Chondrocyte (in vitro differentiated cells): ENCODE measurements at places on chromosomes 16 and 17. TPM values are rescaled to one million over a fixed set of nuclear protein-coding genes. Genes with fewer than 3 reads are reported as not detected.
A peak's percentile ranks its signal among the peaks of the same experiment; 100 is the strongest.

KRT32 gene
- not detected in 3 replicates for total RNA-seq

LPCAT2 gene
- total RNA-seq: 15.2 to 18.7 TPM (median 17.4 TPM) in 3 replicates

RNF151 gene
- total RNA-seq: not detected in 3 replicates

DNA sequence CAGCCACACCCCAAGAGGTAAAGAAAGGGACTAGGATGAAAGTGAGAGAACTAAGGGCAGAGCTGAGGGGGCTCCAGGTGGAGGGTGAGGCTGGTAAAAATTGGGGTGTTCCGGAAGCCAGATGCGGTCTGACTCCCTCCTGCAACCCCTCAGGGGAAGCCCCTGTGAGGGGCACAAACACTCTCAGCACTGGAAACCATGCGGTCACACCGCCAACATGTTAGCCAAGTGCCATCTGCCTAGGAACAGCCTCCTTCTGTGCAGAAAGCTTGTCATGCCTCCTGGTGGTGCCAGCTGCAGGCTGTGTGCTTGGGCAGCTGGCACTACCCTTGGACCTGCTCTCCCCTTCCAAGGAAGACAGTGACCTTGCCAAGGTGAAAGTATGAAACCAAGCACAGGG is 83.5 kb upstream of the RPL38 start:
- H3K27ac ChIP-seq: no peak overlapping the region
- peaks cover 28% of the 10 kb centered on the region for H3K4me1 ChIP-seq
- peaks cover 18% of the 10 kb centered on the region for H3K27me3 ChIP-seq
- H3K4me3 ChIP-seq: no peak overlapping the region
- no peak for DNase-seq
- no peaks in the 10 kb centered on the region for H3K36me3 ChIP-seq

DNA sequence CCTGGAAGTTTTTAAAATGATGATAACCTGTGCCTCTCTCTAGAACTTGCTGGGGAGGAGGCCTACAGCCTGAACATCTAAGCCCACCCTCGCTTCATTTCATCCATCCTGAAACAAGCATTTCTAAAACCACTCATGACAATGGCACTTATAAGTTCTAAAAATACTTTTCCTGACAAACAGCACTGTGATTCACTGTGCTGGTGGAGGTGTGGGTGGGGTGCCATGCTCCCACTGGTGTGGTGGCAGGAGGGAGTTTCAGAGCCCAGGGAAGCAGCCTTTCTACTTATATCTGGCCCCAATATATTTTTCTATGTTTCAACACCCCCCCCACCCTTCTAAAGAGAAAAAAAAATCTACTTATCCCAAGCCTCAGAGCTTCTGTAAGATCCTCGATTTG is 52.6 kb downstream of the RAB11FIP4 start:
- peaks cover 6% of the 10 kb centered on the region for H3K27me3 ChIP-seq
- no peak overlapping the region for H3K27ac ChIP-seq
- H3K4me1 ChIP-seq: peaks cover 14% of the 10 kb centered on the region
- no peak for DNase-seq

DNA sequence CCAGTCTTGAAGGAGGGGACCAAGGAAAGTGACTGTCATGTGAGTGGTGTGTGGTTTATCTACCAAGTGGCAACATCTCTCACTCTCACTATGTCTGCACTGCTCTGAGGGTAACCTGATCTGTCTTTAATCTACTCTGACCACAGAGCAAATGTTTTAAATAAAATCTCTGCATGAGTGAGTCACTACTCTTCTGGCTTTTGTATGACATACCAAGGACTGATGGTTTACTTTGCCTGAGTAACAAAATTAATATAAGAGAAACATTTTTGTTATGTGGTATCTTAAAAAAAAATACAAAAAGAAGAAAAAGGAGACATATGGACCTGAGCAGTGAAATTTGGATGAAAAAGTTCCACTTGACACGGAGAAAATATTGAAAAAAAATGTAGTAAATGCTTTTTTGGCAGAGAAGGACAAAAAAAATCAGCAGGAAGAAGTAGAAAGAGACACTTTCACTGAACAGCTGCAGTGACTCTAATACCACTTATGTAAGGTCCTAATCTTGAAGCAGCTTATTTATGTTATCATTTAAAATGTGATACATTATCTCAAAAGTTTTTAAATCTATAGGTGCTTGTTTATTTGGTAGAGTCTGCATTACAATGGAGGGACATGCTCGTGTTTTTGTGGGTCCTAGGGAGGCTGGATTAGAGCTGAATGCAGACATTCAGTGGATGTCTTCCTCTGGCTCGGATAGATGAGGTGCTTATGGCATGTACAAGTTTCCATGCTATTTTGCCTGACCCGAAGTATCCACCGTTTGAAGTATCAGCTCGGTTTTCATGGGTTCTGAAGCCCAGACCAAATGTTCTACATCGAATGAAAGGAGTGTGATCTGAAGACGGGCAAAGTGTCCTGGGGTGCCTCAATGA is 240.7 kb downstream of the MAP2K6 start:
- peak overlapping the region; percentile 84 for H3K27ac ChIP-seq
- H3K4me1 ChIP-seq: peaks cover 21% of the 10 kb centered on the region
- H3K4me3 ChIP-seq: no peak overlapping the region
- no peak for DNase-seq

GRCh38 chr17:80168371-80168770 is 1.5 kb upstream of the CARD14 start:
- no peak for DNase-seq
- H3K4me3 ChIP-seq: no peak overlapping the region
- H3K27me3 ChIP-seq: peaks cover 9% of the 10 kb centered on the region
- H3K4me1 ChIP-seq: peaks cover 4% of the 10 kb centered on the region

DNA sequence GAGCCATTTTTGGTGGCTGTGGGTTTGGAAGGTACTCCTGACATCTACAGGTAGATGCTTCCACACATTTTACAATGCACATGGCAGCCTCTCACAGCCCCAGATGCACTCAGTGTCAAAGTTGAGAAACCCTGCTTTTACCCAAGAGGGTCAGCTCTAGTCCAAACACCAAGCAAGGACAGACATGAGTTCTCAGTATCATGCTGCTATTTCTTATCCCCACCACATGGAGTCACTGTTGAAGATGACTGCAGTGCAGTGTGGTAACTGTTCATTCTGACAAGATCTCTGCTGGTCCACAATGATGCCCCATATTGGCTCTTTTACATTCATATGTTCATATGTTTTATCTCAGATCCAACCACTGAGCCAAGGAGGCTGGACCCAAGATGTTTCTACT is 50.5 kb upstream of the SALL1 start:
- H3K4me1 ChIP-seq: no peaks in the 10 kb centered on the region
- H3K27me3 ChIP-seq: no peaks in the 10 kb centered on the region
- H3K27ac ChIP-seq: no peak overlapping the region
- no peaks in the 10 kb centered on the region for H3K36me3 ChIP-seq

- H3K36me3 ChIP-seq: peaks cover 10% of the 10 kb centered on the region
- no peaks in the 10 kb centered on the region for H3K27me3 ChIP-seq
- no peak for DNase-seq
- H3K4me1 ChIP-seq: peaks cover 51% of the 10 kb centered on the region
These were observed 1.5 kb downstream of the CNP start for GRCh38 chr17:41967921-41968578.

DNA sequence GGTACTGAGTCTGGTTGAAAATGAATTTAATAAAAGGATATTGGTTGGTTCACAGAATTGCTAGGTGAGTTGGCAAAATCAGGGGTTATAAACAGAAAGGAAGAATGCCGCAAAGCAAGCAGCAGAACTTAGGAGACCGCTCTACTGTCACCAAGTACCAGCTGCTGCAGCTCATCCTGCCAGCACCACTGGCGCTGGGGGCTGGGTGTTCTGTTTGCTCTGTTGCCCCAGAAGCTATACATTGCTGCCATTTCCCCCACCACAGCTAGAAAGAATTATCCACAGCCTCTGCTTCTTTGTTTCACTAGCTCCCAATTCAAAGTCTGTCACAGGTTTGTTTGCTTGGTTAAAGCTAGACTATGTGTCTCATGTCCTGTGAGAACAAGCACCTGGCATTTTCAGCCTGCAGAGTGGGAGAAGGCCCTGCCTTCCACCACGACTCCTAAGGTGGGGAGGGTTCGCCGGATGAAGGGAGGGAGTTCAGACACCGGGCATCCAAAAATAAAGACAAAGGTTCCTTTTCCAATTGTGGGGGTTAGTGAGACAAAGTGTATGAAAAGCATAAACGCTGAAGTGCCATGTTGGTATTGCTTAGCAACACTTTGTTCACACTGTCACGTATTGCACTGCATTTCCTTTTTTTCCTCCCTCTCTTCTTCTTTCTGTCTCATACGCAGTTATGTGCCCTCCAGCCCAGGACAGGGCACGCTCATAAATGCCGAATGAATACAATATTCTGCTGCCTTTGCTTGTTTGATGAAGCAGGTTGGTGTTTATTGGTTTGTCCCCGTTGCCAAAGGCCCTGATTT is 9.6 kb upstream of the CPD start:
- H3K4me3 ChIP-seq: no peak overlapping the region
- no peaks in the 10 kb centered on the region for H3K4me1 ChIP-seq
- H3K27me3 ChIP-seq: peaks cover 7% of the 10 kb centered on the region
- no peaks in the 10 kb centered on the region for H3K36me3 ChIP-seq
- no peak overlapping the region for H3K27ac ChIP-seq

GRCh38 chr17:55533608-55534007 is 22.4 kb upstream of the SMIM36 start:
- no peak for DNase-seq
- H3K4me3 ChIP-seq: no peak overlapping the region
- no peaks in the 10 kb centered on the region for H3K36me3 ChIP-seq
- peaks cover 4% of the 10 kb centered on the region for H3K27me3 ChIP-seq
- peaks cover 7% of the 10 kb centered on the region for H3K4me1 ChIP-seq

DNA sequence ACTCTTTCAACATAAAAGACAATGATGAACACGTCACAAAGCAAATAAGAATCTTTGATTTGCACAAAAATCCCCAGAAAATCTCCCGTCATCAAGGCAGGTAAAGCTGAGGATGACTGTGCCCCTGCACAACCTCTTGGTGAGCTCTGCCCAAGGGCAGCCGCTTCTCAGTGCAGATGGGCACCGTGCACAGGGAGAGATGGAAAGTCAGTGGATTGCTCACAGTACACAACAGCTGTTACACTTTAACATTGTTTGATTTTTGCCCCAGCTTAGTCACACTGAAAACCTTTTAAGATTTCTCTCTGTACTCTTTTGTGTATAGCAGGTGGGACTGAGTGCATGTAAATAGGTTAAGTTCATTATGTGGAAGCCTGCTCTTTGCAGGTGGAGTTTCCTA is 104.2 kb downstream of the CDK5R1 start:
- no peak for DNase-seq
- peaks cover 13% of the 10 kb centered on the region for H3K36me3 ChIP-seq
- H3K27ac ChIP-seq: no peak overlapping the region
- H3K4me3 ChIP-seq: no peak overlapping the region
